ENCODE measurements at places on chromosomes 16 and 17.

- DNase-seq, result no peak
Observed at GRCh38 chr17:68179236-68179925, 68.5 kb upstream of the AMZ2 start.

GRCh38 chr16:66714062-66714461 lies 17.5 kb upstream of the CMTM4 start:
- DNase-seq, result no peak

DNA sequence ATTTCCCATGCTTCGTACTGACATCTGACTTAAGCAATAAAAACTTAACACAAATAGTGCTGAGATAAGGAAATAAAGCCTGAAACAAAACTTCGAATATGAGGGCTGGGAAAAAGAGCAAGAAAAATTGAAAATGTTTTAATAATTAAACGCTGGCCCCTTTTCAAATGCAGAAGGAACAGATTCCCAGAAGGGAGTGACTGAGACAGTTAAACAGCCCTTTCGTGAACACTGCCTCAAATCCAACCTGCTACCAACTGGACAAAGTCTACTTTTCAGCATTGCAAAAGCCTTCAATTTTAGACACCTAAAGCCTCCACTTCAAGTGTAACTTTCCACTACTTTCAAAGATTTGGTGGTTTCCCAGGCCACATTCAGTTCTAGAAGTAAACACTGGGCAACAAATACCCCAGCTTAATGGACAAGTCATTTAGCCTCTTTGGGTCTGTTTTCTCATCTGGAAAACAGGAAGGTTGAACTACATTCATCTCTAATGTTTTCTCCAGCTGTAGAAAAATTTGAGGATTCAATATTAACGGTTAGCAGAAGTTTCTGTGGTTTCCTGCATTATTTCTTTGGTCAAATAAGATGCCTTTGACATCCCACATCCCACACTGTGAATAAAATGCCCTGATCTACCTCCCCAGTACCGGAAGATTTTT lies 11.8 kb downstream of the RFFL start:
- no peak for DNase-seq

GRCh38 chr17:76152591-76152990 lies 11.5 kb upstream of the FOXJ1 start:
- DNase-seq, result no peak

DNA sequence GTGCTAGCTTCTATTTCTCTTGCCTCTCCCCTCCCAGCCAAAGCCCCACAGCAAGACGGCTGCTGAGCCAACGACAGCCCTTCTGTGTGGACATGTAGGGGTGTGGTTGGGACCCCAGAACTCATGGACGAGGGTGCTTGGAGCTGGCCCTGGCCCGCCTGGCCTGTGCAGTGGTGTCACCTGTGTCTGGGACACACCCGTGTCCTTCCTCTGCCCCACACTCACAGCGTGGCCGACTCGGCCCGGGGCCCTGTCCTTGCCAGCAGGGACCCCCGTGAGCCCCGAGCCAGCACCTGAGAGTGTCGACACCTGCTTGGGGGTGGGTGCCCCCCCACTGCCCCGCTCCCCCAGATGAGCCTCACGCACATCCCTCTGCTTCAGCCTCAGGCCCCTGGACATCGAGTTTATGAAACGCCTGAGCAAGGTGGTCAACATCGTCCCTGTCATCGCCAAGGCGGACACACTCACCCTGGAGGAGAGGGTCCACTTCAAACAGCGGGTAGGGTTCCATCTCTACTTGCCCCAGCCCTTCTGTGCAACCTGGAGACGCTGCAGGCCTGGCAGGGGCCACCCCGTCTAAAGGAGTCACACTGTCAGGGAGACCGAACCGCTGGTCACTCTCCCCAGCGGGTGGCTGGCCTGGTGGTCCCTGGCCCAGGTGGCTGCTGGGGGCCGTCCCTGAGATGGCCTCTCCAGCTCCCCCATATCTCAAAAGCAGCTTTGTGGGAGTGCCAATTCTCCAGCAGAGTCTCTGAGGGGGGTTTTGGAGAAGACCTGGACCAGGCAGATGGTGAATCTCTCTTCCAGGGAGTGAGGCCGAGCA lies 349.8 kb downstream of the SEC14L1 start:
- DNase-seq, result no peak

- no peak for DNase-seq
Observed at GRCh38 chr16:48359983-48360382, 25.2 kb downstream of the SIAH1 start.

DNA sequence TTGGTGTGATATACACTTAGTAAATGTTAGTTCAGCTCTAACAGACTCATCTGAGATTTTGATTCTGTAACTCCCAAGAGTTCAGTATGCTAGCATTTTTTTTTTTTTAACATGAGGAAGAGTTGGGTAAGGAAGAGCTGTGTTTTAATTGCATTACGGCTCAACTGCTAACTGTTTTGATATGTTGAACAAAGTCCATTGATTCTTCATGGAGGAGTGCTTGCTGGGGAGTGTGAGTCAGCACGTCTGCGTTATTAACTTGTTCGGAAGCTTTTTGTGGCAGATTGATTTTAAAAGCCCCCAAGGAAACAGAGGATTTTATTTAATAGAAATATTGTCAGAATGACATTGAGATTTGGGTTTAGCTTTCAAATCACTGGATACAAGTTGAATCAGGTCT lies 45.8 kb downstream of the PITPNC1 start:
- no peak for DNase-seq

GRCh38 chr16:11557801-11558200 lies 28.9 kb downstream of the LITAF start:
- DNase-seq, result no peak

GRCh38 chr17:44307387-44308186 lies 814 bp upstream of the RUNDC3A start:
- no peak for DNase-seq

GRCh38 chr17:60256174-60256573 lies 106.4 kb downstream of the CA4 start:
- DNase-seq, result no peak

GRCh38 chr17:41806685-41807445 lies 4.9 kb downstream of the P3H4 start:
- no peak for DNase-seq

- DNase-seq, result no peak
Observed at GRCh38 chr17:48730240-48730550, 1.6 kb upstream of the HOXB13 start.

GRCh38 chr17:75915268-75915667 lies 10.6 kb upstream of the MRPL38 start:
- no peak for DNase-seq

DNA sequence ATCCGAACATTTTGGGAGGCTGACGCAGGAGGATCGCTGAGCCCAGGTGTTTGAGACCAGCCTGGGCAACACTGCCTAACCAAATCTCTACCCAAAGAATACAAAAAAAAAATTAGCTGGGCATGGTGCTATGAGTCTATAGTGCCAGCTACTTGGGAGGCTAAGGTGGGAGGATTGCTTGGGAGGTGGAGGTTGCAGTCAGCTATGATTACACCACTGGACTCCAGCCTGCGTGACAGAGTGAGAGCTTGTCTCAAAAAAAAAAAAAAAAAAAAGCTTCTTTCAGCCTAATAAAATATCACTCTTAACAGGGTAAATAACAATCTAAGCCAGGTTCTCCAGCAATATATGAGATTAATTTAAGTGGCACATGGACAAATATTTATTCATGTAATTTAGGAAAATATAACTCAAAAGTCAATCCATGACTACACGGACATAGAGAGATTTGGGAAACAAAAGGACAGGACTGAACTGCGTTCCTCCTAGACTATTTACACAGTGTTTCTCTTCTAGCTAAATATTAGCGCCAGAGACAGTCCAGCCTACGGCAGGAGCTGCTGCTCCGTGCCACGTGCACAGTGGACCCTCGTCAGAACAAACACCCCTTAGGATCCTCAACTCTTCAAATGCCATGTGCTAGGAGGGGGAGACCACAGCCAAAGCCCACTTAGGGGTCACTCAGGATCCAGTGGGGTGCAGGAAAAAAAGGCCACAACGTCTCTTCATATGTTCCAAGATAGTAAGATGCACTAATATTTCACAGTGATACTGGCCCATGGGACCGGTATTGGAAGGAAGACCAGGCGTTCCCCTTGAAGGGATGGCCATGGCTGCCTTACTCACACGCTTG lies 8.7 kb downstream of the USP36 start:
- no peak for DNase-seq
